NCI-H510A treated with DMSO at 0.1 percent for 48 hours (cell line): ENCODE measurements at places on chromosomes 4 and X.

GRCh38 chr4:130422261-130422660 lies 1326.3 kb downstream of the C4orf33 start:
- DNase-seq = no peak

GRCh38 chr4:96736352-96736889 lies 896.5 kb downstream of the PDHA2 start:
- DNase-seq = no peak

DNA sequence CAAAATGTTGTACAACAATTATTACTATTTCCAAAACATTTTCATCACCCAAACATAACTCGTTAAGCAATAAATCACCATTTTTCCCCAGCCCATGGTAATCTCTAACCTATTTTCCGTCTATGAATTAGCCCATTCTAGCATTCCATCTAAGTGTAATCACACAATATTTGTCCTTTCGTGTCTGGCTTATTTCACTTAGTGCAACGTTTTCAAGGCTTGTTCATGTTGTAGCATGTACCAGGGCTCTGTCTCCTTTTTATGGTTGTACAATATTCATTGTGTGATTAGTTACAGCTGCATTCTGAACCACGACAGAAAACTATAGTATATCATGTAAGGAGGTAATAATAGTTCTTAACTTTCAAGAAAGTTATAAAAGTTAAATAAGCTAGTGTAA lies 656.0 kb upstream of the HS3ST1 start:
- DNase-seq = no peak

DNA sequence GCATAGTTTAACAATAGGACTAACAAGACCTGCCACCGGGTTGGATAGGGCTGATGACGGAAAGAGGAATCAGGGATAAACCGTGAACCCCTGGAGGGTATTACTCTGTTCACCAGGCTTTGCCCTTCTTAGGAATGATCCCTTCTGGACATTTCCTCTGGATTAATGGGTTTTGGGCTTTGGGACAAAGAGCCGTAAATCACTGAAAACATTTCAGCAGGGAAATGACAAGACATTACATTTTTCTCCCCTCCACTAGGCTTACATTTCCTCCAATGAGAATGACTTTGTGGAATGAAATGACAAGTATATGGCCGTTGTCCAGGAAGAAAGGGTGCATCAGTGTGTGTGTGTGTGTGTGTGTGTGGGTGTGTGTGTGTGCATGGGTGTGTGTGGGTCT lies 25.9 kb upstream of the RBPJ start:
- no peak for DNase-seq

- no peak for DNase-seq
Measured at GRCh38 chr4:110787707-110788106, 164.8 kb upstream of the PITX2 start.

- DNase-seq = no peak
Measured at GRCh38 chr4:17558941-17559708, 17.9 kb upstream of the LAP3 start.

- no peak for DNase-seq
Measured at GRCh38 chr4:81826335-81826734, 354.6 kb upstream of the RASGEF1B start.

GRCh38 chrX:19156186-19156585 lies 33.9 kb upstream of the ADGRG2 start:
- no peak for DNase-seq

DNA sequence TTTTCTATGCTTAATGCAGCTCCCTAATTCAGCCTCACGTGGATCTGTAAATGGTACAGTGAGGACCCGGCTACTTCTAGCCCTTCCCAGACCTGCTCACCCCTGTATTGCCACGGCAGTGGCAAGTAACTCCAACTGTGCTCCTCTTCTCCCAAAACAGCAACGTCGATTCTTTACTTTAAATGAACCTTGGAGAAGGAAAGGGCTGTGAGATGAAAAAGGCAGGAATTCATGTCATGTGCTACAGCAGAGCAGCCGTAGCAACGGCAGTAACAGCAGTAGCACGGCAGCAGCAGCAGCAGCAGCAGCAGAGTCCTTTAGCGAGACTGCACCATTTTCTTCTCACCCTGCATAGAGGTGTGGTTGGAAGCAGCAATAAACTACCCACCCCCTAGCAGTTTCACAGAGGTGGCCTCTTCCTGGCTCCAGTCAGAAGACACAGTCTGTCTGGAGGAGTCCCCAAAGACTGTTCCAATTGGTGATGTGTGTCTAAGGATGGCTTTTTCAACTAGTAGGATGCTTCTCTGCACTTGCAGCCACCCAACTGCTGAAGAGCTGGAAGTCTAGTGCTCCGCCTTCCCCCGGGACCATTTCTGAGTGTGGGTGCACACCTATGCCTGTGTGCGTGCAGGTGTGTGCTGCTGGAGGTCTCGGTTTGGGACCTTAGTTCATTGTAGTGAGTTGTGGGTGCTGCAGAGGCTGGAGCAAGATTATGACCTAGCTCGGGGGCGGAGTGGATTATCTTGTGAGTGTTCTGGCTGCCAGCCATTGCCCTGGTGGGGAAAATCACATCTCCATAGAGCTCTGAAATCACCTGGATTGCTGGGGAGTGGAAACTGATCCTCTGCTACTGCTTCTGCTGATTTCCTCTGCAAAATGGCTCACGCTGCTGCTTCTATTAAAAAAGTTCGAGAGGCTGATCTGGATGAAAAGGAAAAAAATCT lies 67.2 kb downstream of the ANK2 start:
- DNase-seq = peak; percentile 35

GRCh38 chr4:139950568-139950967 lies 203.4 kb downstream of the MAML3 start:
- DNase-seq = no peak

GRCh38 chr4:2745981-2746806 lies 9.9 kb downstream of the TNIP2 start:
- no peak for DNase-seq

DNA sequence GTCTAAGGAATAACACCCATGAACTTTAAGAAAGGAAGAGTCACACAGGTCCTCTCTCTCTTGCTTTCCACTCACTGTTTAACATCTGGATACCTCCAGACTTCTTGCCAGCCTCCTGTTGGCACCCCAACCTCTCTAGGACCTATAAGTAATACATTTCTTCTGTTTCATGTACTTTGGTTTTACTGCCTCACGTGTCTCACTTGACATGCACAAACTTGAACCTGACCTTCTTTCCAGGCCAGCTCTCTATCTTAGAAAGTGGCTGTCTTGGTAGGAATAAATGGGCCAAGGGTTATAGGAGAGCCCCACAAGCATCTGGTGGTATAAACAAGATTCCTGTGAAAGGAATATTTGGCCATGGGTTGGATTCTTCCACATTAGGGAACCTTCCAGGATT lies 614.8 kb upstream of the AGA start:
- DNase-seq = no peak

- DNase-seq = no peak
Measured at GRCh38 chr4:189232274-189232673, 708.4 kb upstream of the FRG1 start.

DNA sequence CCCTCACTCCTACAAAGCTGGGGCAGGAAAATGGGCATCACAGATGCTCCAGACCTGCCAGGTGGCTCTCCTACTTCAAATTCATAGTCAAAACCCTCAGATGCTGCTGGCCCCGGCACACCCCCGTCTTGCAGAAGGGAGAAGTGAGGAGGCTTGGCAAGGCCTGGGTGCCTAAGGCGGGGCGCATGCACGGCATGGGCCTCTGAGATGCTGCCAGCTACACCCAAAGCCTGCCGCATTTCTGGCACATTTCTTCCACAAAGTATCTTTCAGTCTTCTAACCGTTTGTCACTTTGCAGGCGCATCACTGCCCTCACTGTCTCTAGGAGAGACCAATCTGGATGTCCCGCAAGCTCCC lies 19.6 kb downstream of the WDR1 start:
- no peak for DNase-seq
